Stimulated activated CD8-positive, alpha-beta memory T cell treated with anti-CD3 and anti-CD28 coated beads, Interleukin-15, amount 100 ng/mL, for 1 hour (primary cell): ENCODE measurements at places on chromosomes 5 and 9.

DNA sequence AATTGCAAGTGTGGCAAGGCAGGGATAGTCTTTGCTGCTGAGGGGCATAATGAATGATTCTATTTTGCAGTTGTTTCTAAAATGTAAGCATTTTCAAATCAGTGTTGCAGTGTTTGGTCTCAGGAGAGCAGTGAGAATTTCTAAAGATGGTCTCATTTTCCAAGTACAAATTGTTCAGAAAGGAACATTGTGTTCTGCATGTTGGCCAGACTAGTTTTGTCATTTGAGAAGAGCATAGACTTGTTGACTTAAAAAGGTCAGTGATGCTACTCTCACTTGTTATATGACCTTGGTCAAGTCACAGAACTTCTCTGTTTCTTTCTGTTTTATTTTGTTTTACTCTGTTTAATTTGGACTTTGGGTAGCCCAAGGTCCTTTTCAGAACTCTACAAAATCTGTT is 344.6 kb downstream of the OSTF1 start:
- DNase-seq, result no peak

DNA sequence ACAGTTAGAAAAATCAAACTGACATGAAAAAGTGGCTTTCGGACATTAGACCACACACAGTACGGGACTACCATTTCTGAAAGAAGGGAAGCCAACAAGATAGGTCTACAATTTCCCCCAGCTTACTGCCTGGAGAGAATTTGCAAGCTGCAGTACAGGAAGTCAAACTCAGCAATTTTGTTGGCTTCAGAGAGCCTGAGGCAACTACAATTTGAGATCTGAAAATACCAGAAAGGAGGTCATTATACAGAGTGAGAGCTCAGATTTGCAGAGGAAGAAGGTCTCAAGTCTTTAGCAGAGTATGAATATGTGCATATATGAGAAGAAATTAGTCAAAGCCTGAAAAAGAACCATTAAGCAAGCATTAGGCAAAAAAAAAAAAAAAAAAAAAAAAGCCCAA is 83.0 kb downstream of the OXCT1 start:
- no peak for DNase-seq

DNA sequence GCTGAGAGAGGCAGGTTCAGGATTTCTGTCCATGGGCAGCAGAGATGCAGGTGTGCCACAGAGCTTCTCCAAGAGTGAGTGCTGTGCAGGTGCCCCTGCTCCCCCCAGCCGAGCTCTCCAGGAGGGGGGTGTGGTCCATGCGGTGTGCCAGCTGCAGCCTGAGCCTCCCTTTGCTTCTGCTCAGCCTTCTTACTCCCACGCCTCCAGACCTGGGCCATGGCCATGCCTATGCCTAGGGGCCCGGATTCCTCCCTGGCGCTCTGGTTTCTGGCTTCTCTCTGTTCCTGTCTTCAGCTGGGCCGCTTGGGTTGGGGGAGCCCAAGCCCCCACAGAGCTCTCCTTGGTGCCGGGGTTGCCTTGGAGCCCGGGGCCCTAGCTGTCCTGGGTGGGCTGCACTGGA is 133.3 kb downstream of the CACNA1B start:
- no peak for DNase-seq

DNA sequence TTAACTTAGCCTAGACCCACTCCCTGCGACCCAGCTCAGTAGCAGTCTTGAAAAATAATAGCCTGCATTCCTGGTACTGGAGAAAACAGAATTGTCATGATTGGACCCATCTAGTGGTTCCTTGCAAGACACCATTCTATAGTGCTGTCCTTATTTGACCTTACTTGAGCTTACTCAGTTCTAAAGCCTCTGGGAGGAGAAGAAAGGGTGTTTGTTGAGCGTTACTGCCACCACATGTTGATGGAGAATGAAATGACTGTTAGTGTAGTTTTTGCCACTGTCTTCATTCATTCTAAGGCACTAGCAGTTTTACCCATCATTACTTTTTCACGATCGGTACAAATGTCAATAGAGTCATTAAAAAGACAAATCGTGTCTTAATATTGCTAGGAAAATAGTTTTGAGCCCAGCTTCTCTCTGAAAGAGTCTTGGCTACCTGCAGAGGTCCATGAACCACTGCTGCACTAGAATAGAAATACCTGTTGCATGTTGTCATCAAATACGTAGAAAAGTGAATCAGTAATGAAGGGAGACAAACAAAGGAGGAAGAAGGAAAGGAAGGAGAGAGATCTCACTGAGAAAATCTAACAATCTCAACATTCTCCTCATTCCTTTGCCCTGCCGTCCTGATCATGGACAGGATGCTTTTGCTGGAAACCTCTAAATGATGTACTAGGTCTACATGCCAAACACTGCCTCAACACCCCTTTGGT is 96.0 kb downstream of the LIX1 start:
- DNase-seq, result no peak

DNA sequence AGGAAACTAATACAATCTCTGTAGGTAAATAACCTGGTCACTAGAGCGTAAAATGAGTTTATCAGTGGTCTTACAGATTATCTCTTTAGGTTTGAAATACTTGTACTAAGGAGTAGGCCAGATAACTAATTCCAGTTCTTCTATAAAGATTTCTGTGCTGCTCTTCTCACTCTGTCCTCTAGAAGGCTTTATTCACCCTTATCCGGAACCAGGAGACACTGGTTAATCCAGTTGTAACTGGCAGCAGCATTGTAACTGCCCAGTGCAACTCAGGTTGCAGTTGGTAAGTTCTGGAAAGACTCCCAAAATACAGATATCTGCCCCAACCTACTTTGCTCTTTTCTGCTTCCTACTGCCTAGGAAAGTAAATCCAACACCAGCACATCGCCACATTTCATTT is 19.8 kb downstream of the C5orf22 start:
- DNase-seq, result no peak

DNA sequence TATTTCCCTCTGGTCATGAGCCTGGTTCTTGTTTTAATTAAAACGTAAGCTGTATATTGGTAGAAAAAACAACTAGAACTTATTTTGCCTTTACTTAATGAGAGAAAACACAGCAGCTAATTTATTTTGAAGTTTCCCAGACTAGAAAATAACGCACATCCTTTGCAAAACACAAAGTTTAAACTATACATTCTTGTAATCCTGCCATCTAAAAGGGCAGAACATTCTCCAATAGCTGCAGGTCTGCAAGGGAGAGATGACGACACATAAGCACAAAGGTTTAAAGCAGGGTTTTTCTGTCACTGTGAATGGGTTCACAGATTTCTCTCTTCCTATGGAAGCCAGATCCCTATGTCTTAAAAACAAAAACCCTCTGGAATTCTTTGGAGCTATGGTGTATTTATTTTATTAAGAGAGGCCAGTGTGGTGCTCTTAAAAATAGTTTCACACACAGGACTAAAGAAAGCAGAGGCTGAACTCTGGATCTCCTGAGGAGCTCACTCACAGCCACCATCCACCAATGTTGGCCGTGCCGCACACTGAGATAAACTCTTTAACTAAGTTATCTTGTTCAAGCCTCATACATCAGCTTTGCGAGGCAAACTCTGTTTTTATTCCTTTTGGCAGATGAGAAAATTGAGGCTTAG is 82.4 kb downstream of the SNCAIP start:
- no peak for DNase-seq

- DNase-seq, result no peak
Observed at GRCh38 chr5:115807654-115808052, 8.8 kb downstream of the CDO1 start.

DNA sequence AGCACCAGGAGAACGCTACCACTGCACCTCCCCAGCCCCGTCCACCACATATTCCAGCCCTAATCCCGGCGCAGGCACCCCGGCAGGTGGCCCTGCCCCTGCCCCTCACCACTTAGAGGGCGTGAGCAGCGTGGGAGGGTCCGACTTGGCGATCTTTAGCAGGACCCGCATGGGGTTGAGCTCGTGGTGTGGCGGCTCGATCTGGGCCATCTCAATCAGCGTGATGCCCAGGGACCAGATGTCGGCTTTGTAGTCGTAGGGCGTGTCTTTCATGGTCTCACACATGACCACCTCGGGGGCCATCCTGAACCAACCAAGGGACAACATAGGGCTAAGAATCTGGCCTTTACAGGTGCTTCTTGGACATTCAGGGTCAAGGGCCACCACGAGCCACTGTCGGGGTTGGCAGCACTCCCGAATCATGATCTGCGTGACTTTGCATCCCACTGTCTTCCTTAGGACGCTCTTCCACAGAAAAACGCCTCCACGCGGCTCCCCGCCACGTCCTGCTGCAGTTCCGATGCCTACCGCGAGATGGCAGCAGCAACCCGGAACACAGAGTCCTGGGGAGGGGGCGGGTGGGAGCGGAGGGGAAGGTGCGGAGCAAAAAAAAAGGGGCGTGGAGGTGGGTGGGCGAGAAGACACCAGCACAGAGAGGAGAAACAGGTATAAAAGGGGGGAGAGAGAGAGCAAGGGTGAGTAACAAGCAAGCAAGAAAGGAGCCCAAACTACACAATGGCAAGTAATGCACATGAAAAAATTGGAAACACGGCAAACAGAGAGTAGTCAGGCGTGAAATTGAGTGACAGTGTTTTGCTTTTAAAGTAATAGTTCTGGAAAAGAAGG is 81.3 kb downstream of the STK10 start:
- DNase-seq, result peak; percentile 63

DNA sequence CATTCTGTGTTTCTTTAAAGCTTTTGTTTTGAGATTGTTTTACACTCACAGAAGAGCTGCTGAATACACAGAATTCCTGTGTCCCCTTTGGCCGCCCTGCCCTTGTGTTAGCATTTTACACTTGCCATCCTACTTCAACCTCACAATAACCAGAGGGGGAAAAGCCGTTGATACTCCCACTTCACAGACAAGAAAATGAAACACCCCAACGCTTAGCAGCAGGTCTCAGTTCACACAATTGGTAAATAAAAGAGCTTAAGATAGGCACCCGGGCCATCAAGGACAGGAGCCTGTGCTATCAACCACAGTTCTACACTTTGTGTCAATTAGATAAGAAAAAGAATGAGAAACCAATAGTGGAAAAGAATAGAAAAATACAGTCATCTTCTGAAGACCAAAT is 178.0 kb downstream of the SYK start:
- DNase-seq, result no peak

DNA sequence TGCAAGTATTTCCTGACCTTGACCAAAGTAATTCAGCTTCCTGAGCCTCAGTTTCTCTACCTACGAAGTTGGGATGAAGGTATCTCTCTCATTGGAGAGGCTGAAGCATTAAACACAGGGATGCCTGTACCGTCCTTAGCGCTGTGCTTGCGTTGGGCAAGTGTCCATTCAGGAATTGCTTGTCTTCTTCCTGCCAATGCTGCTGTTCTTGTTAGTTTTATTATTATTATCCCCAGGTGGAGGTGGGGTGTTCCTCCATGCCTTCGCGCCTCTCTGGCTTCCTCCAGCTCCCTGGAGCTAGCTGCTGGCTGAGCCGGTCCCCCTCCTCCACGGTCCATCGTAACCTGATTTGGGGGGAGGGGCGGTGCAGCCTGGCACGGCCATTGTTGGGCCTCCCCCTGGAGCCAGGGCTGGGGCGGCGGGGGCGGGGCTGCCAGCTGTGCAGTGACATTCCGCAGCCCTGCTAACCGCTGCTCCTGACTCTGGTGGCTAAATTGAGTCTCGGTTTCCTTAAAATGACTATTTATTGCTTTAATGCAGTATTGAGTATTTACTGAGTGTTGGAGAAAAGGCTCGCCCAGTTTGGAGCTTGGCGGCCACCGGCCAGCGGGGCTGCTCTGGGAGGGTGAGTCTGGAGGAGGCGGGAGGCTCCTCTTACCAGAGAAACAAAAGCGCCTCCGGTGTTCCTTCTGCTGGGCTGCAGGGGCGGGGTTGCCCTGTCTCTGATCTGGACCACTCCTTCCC is 51.3 kb downstream of the LMX1B start:
- no peak for DNase-seq

GRCh38 chr9:125397736-125398135 is 136.1 kb downstream of the GAPVD1 start:
- DNase-seq, result no peak

DNA sequence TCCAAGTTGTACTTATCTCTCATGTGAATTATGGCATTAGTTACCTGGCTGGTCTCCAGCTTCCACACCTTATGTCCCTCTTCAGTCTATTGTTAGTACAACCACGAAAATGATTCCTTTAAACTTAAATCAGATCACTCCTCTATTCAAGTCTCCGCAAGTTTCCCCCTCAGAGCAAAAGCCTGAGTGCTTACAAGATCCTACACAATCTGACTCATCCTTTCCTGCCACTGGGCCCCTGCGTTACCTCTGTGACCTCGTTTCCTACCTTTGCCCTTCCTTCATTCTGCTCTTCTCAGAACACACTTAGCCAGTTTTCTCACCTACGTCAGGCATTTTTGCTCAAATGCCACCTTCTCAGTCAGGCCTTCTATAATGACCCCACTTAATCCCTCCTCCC is 45.1 kb upstream of the GLIS3 start:
- DNase-seq, result no peak

GRCh38 chr5:54785729-54786591 is 199.4 kb downstream of the ESM1 start:
- DNase-seq, result no peak

- no peak for DNase-seq
Observed at GRCh38 chr9:35026671-35027070, 37.1 kb downstream of the DNAJB5 start.

DNA sequence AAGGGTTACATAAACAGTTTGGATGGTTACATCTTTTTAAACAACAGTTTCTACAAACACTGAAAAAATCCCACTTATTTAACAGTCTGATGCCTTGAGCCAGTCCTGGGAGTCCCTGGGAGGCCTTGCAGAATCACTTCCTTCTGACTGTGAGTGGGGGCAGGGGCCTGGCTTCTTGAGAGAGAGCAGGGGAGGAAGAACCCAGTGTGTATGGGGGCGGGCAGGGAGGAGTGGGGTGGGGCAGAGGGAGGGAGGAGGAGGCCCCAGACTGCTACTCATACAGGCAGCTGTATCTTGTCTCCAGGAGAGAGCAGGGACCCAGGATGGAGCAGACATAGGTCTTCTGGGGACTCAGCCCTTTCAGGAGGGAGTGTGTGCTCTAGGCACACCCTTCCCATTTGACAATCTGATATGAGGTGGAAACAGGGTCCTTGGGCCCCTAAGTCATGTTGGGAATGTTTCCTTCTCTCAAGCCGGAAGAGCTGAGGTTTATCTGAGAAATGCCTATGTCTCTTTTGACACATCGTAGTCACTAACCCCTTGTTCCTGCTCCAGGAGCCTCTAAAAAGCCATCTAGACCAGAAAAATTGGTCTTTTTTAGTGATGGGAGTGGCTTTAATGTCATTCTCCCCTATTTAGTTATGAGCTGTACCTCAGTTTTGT is 52.8 kb downstream of the IRF1 start:
- DNase-seq, result peak; percentile 31

- DNase-seq, result no peak
Observed at GRCh38 chr9:121707477-121708424, 56.3 kb downstream of the DAB2IP start.

DNA sequence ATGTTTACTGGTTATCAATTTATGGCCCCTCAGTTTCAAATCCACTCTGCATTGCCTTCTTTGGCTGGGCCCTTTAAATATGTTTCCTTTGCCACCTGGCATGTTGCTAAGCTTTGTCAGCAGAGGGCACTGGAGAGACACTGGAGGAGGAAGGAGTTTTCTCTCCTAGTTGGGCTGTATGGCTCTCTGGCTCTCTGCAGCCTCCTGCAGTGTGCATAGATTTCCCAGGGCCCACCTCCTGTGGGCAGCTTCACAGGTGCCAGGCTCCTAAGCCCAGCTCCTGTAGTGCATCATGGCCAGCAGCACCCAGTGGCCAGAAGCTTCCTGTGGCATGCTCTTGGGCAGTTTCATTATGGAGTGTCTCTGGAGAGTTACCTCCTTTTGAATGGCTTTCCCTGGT is 23.3 kb downstream of the CAVIN4 start:
- DNase-seq, result no peak
